ENCODE measurements at places on chromosomes 2 and 18. TPM values are rescaled to one million over a fixed set of nuclear protein-coding genes. Genes with fewer than 3 reads are reported as not detected.

DNA sequence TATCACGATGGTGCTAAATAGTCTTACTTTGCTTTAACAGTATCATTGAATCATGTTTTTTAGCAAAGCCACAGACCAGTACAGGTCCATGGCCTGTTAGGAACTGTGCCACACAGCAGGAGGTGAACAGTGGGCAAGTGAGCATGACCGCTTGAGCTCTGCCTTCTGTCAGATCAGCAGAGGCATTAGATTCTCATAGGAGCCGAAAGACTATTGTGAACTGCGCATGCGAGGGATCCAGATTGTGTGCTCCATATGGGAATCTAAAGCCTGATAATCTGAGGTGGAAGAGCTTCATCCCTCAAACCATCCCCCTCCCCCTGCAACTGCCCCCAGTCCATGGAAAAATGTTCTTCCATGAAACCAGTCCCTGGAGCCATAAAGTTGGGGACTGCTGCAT is 102.3 kb upstream of the OSR1 start:
- H3K4me3 ChIP-seq: no peak overlapping the region
- no peak overlapping the region for H3K27ac ChIP-seq
- no peak for DNase-seq
- no peaks in the 10 kb centered on the region for H3K36me3 ChIP-seq
- peaks cover 2% of the 10 kb centered on the region for H3K4me1 ChIP-seq
- H3K27me3 ChIP-seq: no peaks in the 10 kb centered on the region

GRCh38 chr18:76981396-76981968 is 151.1 kb downstream of the MBP start:
- no peak overlapping the region for H3K27ac ChIP-seq
- H3K4me1 ChIP-seq: no peaks in the 10 kb centered on the region
- no peak overlapping the region for H3K4me3 ChIP-seq
- no peak for DNase-seq
- no peaks in the 10 kb centered on the region for H3K36me3 ChIP-seq
- no peaks in the 10 kb centered on the region for H3K27me3 ChIP-seq

DNA sequence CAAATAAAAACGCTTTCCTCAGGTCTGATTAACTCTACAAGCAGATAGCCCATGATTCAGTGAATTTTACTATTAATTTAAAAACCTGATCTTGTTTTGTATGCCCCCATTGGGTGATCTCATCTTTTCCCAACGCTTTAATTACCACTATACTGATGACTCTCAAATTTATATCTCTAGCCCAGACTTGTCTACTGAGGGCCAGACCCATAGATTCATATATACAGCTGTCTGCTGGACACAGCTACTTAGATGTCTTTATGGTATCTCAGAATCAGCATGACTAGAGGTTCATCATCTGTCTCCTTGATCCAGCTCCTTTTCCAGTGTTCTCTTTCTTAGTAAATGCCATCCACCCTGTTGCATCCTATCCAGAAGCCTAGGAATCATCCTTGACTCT is 33.8 kb downstream of the TAF1B start:
- no peak overlapping the region for H3K27ac ChIP-seq
- DNase-seq: no peak
- H3K36me3 ChIP-seq: peaks cover 4% of the 10 kb centered on the region
- no peaks in the 10 kb centered on the region for H3K4me1 ChIP-seq

- no peak overlapping the region for H3K4me3 ChIP-seq
- no peaks in the 10 kb centered on the region for H3K27me3 ChIP-seq
- H3K4me1 ChIP-seq: no peaks in the 10 kb centered on the region
- DNase-seq: no peak
- no peak overlapping the region for H3K27ac ChIP-seq
Measured at GRCh38 chr18:69371729-69372128, 29.0 kb upstream of the DOK6 start.

DNA sequence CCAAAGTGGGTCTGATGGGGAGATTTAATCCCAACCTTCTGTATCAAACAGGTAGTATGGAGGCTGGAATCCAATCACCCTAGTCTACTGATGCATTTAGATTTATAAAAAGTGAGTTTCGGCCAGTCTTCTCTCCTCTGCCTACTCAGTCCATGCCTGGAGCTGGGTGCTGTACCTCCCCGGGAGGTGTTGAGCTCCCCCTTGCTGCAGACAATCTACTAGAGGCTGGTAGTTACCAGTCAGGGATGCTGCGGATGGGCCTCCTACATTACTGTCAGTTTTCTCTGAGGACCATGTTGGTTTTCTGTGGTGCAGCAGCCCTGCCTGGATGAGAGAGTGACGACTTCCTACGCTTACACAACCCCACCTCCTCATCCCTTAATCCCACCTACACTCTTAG is 118.6 kb upstream of the CELF4 start:
- no peak for DNase-seq
- no peak overlapping the region for H3K27ac ChIP-seq
- no peaks in the 10 kb centered on the region for H3K4me1 ChIP-seq
- H3K36me3 ChIP-seq: no peaks in the 10 kb centered on the region

The GCG gene
- 0.62 TPM for total RNA-seq

The VWC2L gene
- not detected for total RNA-seq

The MOGAT1 gene
- total RNA-seq: not detected

The DNER gene
- total RNA-seq: 1.1 TPM

Measured in aorta (tissue), 5 donors.